GM20000 (cell line): ENCODE measurements at places on chromosomes 12 and 14.

GRCh38 chr12:45336762-45337596 is 121.1 kb downstream of the ANO6 start:
- DNase-seq = no peak

- DNase-seq = no peak
Measured at GRCh38 chr14:76776428-76777251, 15.4 kb downstream of the VASH1 start.

DNA sequence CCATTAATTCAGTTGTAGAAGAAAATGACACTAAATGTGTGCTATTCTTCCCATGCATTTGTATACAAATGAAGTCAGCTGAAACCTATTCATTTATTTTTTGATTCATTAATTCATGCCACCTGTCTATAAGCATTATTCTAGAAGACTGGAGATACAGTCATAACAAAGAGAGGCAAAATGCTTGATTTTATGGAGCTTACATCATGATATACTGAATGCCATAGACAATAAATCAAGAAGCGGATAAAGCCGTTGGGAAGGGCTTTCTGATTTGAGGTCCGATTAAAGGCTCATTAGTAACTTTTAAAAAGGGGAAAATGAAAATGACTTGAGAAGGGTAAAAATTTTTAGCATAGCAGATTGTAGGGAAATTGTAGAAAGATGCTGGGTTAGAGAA is 494.9 kb downstream of the RERGL start:
- DNase-seq = no peak

GRCh38 chr12:4819654-4820053 is 90.1 kb upstream of the KCNA1 start:
- DNase-seq = peak; percentile 66

DNA sequence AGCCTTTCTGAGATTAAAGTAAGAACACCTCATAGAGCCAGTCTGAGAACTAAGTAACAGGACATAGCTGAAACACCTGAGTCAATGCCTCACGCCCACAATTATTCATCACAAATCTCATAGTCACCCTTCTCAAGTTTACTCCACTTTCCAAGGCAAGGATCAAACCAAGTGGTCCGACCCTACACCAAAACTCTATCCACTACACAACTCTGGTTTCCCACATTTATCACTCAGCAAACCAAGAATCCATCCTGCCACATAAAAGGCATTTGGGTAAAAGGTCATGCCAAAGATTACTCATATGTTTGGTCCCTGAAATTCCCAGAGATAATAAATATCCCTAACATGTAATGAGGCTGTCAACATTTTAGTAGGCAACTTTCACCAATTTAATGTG is 144.1 kb downstream of the RPAP3 start:
- DNase-seq = no peak

- no peak for DNase-seq
Measured at GRCh38 chr14:69665631-69666030, 54.2 kb downstream of the SUSD6 start.

DNA sequence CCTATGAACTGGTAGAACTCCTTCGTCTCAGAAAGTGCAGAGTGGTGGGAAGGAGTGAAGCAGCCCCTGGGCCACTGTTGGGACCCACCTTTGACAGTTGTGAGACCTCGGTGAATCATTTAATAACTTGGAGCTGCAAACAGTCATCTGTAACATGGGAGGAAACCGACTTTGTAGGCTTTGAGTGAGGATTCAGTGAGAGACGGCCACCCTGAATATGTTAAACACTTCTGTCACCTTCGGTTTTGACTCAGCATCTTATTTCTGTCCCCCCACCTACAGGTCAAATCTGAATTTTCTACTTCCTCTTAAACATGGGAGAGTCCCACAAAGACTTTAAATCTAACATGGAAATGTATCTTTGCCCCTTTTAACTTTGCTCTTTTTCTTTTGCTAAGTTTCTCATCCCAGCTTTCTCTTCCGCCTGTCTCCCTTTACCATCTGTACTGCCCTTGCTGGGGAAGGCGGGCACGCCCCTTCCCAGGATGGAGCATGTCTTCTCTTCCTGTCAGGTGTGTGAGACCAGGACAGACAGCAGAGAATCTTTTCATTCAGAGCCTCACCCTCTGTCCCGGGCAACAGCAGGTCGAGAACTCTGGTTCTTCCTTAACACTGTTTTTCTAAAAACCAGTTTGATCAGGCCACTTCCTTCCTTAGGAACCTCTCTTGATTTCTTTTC is 37.1 kb downstream of the ZC3H14 start:
- DNase-seq = peak; percentile 71

GRCh38 chr12:102501773-102502172 is 21.4 kb upstream of the IGF1 start:
- DNase-seq = no peak

DNA sequence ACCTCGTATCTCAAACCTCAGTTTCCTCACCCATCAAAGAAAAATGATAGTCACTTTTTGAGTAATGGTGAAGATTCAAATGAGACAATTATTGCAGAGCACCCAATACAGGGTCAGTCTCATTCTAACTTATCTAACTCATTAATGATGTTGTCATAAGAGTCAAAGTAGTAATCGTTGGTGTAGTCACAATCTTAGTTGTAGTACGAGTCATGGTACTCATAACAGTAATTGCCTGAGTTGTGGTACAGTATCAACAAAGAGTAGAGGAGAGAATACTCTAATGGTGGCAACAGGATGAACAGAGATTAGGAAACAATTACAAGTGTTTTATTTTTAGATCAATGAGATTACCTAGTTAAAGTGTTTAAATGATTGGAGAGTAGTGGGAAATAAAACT is 93.6 kb upstream of the TMTC2 start:
- no peak for DNase-seq

DNA sequence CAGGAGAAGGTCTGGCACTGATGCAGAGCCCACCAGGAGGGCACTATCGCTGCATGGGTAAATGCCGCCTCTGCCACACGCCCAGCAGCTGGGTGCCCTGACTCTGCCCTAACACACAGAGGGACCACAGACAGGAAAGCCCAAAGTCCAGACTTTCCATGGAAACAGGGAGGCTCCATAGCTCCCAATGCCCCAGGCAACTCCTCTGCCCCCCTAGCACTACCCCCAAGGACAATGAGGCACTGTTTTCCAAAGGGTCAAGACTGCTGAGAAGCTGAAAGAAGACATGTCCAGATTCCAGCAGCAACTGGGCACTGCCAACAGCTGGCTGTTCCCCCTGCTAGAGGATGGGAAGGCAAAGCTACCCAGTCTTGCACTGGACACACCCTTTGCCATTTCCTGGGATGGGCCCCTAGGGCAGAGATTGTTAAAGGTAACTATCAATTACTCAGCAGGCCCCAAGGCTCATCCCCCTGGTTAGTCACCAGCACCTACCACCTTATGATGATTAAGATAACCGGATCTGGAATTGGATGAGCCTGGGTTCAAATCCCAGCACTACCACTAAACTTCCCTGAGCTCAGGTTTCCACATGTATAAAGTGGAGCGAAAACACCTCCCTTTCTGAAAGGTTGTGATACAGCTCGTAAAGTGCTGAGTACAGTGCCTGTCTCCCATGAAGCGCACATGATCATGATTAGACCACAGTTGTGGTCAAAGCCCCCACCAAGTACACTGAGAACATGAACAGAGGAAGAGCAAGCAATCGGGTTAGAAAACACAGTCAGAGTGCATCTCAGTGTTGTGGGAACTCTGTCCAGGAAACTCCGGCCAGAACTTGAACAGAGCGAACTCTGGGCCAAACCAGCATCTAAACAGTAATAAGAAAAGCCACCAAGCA is 3.3 kb downstream of the PXN start:
- no peak for DNase-seq

- DNase-seq = no peak
Measured at GRCh38 chr12:12613344-12613743, 1.7 kb downstream of the CREBL2 start.

- no peak for DNase-seq
Measured at GRCh38 chr14:90755661-90756304, 60.4 kb downstream of the TTC7B start.

DNA sequence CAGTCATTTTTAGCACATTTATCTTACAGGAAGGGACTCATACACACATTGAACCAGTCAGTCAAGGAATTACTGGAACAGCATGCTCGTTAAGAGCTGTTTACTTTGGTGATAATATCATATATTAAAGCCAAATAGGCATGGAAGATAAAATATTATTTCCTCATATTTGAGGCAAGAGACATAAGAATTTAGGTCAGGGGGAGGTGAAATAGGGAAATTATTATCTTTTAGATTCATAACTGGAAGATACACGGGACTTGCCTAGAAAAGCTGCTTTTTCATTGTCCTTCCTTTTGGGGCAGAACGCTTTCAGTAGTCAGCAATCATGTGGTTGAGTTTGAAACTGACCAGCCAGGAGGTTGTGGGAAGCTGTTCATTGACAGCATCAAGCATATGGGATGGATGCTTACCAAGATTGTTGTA is 72.5 kb downstream of the NTN4 start:
- no peak for DNase-seq

- DNase-seq = no peak
Measured at GRCh38 chr12:108525681-108526080, 10.6 kb downstream of the FICD start.

GRCh38 chr14:100306998-100307765 is 938 bp upstream of the SLC25A29 start:
- DNase-seq = no peak

DNA sequence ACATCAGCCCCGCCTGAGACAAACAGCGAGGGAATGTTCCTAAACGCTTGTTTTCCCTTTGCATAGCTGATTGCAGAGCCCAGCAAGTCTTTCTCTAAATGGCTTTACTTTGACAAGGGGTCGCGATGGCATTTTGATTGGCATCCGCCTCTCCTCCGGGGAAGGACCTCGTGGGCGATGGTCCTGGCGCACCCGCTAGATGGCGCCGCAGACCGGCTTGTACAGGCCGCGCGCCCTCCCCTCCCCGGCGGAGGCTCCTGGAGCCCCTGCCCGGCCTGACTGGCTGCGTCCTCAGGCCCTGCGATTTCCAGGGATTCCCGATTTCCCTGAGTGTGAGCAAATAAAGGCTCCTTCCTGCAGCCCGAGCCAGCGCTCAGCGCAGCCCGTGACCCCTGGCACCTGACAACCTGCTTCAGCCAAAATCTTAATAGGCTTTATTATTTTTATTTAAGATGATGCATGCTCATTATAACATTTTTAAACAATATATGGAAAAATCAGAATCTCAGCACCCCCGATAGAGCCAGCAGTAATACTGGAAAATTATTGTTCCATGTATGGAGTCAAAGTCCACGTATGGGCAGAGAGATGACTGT is 468.3 kb downstream of the AACS start:
- peak; percentile 58 for DNase-seq

DNA sequence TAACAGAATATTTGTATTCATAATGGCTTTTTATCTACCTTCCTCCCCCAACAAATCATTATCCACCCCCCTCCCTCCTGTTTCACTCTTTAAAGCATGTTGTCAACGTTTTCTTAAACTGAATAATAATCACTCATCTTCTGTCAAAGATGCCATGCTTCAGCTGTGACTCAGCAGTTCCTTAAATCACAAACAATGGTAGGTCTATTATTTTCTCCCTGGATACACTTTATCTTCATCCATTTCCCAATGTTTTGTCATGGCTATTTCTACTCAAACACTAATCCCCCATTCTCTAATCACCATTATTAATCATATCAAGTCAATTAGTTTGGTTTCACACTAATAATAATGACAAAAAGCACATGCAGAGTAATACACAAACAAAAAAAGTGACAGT is 6.5 kb downstream of the CLEC12B start:
- no peak for DNase-seq

DNA sequence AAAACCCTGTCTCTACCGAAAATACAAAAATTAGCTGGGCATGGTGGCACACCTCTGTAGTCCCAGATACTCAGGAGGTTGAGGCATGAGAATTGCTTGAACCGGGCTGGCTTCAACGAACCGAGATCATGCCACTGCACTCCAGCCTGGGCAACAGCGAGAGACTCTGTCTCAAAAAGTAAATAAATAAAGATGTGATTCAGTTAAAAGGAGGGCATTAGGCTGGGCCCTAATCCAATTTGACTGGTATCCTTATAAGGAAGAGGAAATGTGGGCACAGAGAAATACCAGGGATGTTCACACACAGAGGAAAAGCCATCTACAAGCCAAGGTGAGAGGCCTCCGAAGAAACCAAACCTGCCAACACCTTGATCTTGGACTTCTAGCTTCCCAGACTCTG is 10.1 kb upstream of the DCAF4 start:
- no peak for DNase-seq
